Fibroblast of skin of right quadriceps (primary cell): ENCODE measurements at places on chromosomes 13 and 19.

- no peak for DNase-seq
These were observed 127.6 kb upstream of the RFC3 start for GRCh38 chr13:33690354-33690753.

- peak; percentile 29 for DNase-seq
These were observed 1.1 kb downstream of the METTL21C start for GRCh38 chr13:102693776-102694175.

DNA sequence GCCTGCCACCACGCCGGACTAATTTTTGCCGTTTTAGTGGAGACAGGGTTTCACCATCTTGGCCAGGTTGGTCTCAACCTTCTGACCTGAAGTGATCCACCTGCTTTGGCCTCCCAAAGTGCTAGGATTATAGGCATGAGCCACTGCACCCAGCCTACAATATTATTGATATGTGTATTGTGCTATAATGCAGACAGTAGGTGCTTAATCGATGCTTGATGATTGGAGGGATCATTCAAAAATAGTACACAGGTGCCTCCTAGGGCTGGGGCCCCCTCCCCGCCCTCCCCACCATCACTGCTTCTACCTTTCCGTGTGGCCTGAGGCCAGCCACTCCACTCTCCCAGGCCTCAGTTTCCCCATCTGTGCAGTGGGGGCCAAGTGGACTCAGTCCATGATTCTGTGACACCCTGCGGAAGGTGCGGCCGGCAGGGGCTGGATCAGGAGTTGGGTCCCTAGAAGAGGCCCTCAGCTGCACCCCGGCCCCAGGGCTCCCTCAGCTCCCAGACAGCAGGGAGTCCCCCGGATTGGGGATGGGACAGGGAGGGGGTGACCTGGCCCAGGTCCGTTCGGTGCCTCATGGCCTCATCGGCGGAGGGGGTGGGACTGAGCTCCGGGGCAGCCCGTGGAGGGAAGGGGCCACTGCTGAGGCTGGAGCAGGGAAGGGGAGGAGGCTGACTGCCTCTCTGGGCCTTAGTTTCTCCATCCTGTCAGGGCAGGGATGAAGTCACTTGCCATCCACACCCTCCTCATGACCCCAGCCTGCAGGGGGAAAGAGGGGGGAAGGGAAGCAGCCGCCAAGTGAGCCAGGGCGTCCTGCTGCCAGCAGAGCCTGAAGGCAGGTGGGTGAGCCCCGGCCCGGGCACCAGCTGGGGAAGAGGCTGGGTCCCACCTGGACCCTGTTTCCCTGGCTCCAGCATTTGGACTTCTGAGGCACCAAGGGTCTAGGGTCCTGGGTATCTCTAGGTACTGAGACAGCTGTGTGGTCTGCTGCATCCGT, 1.2 kb downstream of the ADAMTSL5 start:
- no peak for DNase-seq

DNA sequence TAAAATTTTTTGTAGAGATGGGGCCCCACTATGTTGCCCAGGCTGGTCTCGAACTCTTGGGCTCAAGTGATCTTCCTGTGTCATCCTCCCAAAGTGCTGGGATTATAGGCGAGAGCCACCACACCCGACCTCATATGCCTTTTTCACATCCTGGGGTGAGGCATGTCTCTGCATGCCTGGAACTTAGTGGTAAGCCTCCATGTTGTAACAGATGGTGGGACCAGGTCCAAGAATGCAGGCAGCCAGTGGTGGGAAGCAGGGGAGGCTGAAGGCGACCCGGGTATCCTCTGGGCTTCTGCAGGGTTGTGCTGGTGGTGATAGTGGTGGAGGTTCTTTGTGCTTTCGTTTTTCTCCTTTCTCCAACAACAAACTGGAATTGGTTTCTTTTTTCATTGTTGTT, 30.1 kb upstream of the CCDC124 start:
- peak; percentile 48 for DNase-seq

DNA sequence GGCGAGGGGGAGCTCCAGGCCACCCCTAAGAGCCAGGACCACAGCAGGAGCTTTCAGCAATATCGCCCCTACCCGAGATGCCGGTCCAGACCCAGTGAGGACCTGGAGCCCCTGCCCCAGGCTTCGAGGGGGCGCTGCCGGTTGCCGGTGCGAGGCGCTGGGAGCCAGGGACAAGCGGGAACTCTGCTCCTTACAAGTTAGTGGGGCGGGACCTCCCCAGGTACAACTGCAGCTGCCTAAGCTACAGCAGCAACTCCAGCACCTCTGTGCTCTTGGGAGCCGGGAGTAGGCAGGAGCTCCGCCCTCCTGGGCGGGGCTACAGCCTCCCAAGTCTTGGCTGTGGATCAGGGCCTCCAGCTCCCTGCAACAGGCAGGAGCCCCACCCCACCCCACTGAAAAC, 15.2 kb upstream of the TSC22D1 start:
- no peak for DNase-seq
